ENCODE measurements at places on chromosomes 6 and 20.

GRCh38 chr6:16654701-16655100 is 106.6 kb downstream of the ATXN1 start:
- no peak for DNase-seq

- no peak for DNase-seq
These were observed 28.6 kb upstream of the PCMTD2 start for GRCh38 chr20:64226686-64227580.

DNA sequence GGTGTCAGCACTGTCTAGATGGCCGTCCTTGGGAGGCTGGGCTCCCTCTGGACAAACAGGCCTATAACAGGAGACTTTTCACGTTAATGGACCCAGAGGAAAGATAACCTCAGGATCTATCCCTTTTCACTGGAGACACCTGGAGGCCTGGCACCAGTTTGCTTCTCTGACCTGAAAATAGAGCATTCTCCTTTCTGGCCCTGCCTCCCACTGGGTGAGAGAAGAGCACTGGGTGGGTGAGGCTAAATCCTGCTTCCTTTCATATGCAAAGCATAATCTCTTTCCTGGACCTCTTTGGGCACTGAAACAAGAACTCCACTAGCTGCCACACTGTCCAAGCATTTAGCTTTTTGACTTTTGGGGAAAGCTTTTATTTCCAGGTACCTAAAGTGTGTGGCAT is 78.3 kb downstream of the FOXO3 start:
- DNase-seq, result no peak

- no peak for DNase-seq
These were observed 4.9 kb downstream of the MAPK13 start for GRCh38 chr6:36135053-36135731.

All from amniotic epithelial cell (primary cell).